Stimulated activated CD4-positive, alpha-beta T cell treated with anti-CD3 and anti-CD28 coated beads, Interleukin-1b, Interleukin-23, amount 100 ng/mL, for 1 hour (primary cell): ENCODE measurements at places on chromosomes 7 and 10.

- no peak for DNase-seq
These were observed 474.0 kb downstream of the GPAM start for GRCh38 chr10:111709603-111710002.

- DNase-seq: no peak
These were observed 76.9 kb downstream of the MAPK8 start for GRCh38 chr10:48383393-48383792.

DNA sequence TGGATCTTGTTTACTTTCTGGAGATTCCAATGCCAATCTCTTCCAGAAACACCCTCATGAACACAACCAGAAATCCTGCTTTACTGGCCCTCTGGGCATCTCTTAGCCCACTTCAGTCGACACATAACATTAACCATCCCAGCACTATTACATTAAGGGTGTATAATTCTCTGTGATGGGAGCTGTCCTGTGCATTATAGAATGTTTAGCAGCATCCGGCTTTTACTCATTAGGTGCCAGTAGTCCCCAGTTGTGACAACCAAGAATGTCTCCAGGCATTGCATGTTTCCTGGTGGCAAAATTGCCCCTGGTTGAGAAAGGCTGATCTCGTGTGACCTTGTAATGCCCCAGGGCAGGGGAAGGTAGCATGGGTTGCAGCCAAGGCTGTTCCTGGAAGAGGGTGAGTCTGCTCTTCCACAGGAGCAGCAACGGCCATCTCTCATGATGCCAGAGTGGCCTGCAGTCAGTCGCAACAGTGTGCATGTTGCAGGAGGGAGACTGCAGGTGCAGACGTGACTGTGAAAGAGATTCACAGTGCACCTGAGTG, 2.6 kb upstream of the DDC start:
- DNase-seq: no peak

GRCh38 chr10:10209167-10209566, 808.5 kb upstream of the CELF2 start:
- DNase-seq: no peak

- no peak for DNase-seq
These were observed 119.5 kb downstream of the CPED1 start for GRCh38 chr7:121107923-121108498.

- no peak for DNase-seq
These were observed 1.2 kb downstream of the TASOR2 start for GRCh38 chr10:5685764-5686240.

- DNase-seq: no peak
These were observed 3.3 kb upstream of the TCERG1L start for GRCh38 chr10:131314799-131315198.

DNA sequence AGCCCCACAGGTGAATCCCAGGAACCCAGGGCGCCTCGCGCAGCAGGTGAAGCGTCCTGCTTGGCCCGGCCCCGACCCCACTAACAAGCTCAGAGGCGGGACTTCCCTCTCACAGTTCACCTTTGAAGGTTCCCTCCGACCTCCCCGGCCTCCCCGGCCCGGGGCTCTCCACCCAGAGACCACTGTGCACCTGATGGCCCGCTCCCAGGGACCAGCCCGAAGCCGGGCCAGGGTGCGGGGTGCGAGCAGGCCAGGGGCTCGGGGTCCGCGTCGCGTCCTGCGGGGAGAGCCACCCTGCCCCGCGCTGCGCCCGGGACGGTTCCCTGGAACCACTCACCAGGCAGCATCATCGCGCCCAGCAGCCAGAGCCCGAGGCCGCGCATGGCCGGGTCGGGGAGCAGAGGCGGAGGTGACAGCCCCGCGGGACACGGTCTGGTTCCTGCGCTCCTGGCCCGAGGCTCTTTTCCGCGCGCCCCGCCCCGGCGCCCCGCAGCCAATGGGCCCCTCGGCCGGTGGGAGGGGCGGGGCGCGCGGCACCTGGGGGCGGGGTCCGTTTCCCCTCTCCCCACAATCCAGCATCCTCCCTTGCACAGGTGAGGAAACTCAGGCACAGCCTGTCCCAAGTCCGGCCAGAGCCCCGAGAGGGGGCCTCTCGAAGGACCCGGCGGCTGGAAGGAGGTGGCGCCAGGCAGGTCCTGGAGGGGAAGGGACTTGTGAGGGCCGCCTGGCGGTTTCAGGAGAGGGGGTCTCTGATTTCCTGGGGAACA, at the start of gene ADAM8:
TSS of gene ADAM8 (minus strand) at position 434 of the 767 bp plus-strand sequence. CDS start at position 383, 51 bp downstream.
- DNase-seq: no peak

DNA sequence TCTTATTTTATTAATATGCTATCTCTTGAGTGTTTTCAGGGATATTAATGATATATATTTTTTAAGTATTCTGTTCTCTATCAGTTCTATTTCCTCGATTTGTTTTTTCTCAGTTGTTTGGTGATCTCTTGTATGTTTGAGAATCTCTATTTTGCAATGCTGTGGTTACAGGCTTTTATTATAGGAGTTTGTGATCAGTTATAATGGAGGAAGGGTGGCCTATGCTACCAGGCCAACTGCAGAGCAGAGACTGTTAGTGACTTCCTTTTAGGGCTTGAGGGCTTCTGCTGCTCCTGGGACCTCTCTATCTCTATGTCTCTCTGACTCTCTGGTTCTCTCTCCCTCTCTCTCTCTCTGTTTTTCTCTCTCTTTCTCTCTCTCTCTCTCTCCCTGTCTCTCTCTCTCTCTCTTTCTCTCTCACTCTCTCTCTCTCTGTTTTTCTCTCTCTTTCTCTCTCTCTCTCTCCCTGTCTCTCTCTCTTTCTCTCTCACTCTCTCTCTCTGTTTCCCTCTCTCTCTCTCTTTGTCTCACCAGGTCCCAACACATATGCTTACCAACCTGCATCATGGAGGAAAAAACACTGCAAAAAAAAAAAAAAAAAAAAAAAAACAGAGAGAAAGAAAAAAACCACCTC, 69.4 kb upstream of the CAV2 start:
- DNase-seq: no peak

GRCh38 chr10:127534074-127534473, 15.0 kb upstream of the NPS start:
- no peak for DNase-seq

- DNase-seq: no peak
These were observed 305.6 kb downstream of the RPS24 start for GRCh38 chr10:78339251-78339650.

- no peak for DNase-seq
These were observed 369.7 kb upstream of the NPVF start for GRCh38 chr7:25597946-25598345.

- no peak for DNase-seq
These were observed 951.0 kb downstream of the SORCS1 start for GRCh38 chr10:106213493-106213892.

GRCh38 chr7:55502124-55502857, 70.0 kb downstream of the VOPP1 start:
- no peak for DNase-seq

- no peak for DNase-seq
These were observed 29.9 kb downstream of the POLL start for GRCh38 chr10:101558204-101558603.

DNA sequence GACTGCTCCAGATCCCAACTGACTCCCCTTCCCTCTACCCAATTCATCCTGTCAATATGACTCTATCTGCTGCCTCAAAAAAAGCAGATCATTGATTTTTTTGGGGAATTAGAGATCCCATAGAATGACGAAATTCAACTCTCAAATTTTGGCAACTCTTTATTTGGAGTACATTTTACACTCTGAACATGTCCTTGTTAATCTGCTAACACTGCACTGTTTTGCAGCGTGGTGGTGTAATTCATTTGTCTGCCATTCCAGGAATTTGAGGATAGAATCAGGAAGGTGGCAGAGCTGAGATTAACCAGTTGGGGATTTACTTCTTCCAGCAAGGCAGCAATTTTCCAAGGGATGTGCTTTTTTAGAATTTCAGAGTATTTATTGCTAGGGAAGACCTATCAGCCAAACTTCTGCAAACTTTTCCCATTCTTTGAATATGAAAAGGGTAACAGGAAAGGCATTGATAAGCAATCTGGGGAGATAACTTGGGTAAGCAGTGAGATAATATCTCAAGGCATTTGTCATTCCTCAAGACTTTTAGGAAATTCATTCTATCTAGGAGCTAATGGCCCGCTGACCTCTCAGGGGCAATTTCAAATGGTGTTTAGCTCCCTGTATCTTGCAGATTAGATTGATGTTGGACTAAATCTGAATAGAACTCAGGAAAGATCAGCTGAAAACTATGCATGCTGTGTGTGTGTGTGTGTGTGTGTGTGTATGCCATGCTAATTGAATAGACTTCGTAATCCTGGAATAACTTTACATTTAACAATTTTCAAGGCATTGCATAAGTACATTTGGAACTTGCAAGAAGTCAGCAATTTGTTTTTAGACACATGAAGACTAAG, 9.7 kb downstream of the BAMBI start:
- DNase-seq: no peak

DNA sequence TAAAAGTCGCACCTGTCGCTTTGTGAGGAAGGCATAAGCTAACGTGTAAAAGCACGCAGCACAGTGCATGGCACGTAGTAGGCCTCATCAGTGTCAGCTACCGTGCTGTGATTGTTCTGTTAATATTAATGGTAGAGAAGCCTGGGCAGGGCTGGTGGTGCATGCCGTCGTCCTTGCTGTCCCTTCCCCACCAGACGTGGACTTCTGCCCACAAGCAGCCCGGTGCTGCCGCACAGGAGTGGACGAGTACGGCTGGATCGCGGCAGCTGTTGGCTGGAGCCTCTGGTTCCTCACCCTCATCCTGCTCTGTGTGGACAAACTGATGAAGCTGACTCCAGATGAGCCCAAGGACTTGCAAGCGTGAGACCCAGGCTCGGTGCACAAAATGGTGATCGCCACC, 4.7 kb upstream of the ATP6V0A4 start:
- DNase-seq: no peak

- no peak for DNase-seq
These were observed 31.2 kb downstream of the GRK5 start for GRCh38 chr10:119238577-119238976.

- DNase-seq: no peak
These were observed 2.4 kb upstream of the PAX2 start for GRCh38 chr10:100742936-100743335.

DNA sequence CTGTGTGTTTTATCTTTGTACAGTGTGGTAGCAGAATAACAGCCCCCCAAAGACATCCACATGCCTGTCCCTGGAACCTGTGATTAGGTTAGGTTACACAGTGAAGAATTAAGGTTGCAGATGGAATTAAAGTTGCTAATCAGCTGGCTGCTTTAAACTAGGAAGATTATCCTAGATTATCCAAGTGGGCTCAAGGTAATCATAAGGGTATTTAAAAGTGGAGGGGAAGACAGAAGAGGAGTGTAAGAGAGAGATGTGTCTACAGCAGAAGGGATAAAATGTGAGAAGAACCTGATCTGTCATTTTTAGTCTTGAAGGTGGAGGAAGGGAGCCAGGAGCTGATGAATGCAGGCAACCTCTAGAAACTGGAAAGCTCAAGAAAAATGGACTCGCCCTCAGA, 117.6 kb downstream of the ARHGAP22 start:
- no peak for DNase-seq

GRCh38 chr7:97342512-97342911, 225.0 kb downstream of the SDHAF3 start:
- DNase-seq: no peak

- no peak for DNase-seq
These were observed 552.5 kb upstream of the SORCS1 start for GRCh38 chr10:107717046-107717445.

- DNase-seq: no peak
These were observed 125.9 kb downstream of the JAZF1 start for GRCh38 chr7:28054531-28055160.

DNA sequence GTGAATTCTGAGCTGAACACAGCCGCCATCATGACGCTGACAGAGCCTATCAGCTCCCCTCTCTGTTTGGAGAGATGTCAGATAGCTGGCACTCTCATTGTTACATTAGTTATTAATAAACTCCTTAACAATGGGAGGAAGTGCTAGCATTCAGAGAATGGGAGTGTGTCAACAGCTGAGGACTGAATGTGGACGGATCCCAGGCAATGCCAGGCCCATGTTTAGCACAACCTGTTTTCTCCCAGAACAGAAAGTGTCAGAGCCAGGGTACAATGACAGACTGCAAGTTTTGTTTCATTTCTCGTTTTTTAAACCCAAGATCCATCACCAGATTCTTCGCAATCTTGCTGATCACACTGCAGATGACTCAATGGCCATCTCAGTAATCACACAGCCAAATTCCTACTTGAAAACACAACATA, 99.6 kb downstream of the PRPF18 start:
- DNase-seq: no peak

DNA sequence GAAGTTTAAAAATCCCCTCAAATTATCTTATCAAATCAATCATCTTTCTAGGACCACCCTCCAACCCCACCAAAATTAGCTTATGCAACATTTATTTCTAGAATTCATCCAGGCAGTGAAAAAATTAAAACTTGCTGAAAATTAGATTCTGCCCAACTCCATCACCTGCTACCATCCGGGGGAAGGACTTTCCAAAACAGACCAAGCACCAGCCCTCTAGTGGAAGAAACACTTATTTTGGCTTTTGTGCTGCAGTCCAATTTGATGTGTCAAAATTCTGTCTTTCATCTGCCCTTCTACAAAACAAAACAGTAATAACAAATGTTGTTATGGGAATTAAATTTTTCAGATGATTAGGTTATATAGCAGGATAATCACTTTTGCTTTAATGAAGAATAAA, 35.1 kb downstream of the GCC1 start:
- DNase-seq: no peak
